Stimulated activated CD8-positive, alpha-beta memory T cell treated with anti-CD3 and anti-CD28 coated beads, Interleukin-2, amount 100 ng/mL, for 1 hour (primary cell): ENCODE measurements at places on chromosomes 5 and 9.

DNA sequence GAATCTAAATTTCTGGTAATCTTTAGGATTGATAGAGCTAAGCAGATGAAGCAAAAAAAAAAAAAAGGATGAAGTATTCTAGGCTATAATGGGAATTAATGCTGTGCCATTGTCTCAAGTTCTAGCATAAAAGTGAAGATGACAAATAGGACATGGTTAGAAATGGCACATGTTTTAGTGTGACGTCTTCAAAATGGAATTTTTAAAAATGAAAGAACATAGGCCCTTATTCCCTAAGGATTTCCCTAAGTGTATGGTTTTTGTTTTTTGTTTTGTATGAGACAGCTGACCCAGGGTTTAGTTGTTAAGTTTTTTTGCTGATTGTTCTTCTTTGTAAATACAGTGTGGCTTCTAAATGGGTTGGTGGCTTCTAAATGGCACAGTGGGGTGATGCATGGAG is 7.1 kb downstream of the TLE4 start:
- no peak for DNase-seq

DNA sequence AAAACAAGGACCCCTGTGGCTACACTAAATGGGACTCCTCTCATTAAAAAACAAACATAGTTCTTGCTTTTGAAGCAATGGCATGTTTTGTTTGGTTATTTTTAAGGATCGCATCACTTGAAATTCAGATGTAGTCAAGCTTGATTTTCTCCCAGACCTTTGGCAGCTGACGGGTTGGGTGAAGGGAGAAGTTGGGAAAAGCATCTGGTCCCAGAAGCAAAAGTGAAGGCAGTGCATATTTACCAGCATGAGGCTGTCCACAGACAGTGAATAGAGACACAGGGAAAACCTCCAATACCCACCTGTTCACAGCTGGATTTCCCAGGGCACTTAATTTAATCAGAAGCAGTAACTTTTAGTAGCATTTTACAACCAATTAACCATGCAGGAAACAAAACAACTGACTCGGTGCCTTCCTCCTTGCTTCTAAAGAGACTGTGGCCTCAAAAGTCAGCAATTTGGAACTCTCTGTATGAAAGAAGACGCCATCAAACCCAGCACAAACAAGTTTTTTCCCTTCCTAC is 245.4 kb downstream of the EBF1 start:
- no peak for DNase-seq

- no peak for DNase-seq
Measured at GRCh38 chr9:87239312-87239711, 258.4 kb upstream of the DAPK1 start.

- DNase-seq, result no peak
Measured at GRCh38 chr9:136012651-136013050, 51.5 kb upstream of the UBAC1 start.

- no peak for DNase-seq
Measured at GRCh38 chr9:79489261-79490000, 82.3 kb upstream of the TLE4 start.

DNA sequence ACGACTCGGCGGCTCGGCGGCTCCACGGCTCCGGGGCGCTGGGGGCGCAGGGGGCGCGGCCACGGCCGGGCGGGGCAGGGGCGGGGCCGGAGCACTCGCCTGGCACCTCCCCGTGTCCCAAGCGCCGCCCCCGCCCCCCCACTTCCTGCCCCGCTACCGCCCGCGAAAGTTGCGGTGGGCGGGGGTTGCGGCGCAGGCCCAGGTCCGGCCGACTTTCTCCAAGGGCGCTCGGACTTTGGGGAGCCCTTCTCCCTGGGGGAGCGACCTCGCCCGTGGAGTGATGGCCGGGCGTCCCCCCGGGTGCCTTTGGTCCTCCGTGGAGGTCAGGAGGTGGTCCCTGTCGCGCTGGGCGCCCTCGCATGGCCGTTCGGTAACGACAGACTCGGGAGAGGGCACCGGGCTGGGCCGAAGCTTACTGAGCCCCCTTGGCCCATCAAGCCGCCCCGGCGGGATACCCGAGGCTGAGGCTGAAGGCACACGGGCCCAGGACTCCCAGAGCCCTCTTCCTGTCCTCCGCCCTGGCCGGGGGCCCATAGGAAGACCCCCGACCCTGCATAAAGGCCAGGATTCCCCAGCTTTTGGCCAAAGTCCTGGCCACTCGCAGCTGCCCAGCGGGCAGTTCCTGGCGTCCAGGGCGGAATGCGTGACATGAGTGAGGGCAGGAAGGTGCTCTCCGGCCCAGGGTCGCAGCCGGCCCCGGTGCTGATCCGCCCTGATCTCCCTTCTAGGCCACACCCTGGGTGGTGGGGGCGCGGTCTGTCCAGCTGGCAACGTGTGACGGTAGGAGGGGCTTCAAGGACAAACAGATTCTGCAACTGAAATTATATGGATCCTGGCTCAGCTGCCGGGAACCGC is 883 bp upstream of the VAV2 start:
- peak; percentile 53 for DNase-seq

DNA sequence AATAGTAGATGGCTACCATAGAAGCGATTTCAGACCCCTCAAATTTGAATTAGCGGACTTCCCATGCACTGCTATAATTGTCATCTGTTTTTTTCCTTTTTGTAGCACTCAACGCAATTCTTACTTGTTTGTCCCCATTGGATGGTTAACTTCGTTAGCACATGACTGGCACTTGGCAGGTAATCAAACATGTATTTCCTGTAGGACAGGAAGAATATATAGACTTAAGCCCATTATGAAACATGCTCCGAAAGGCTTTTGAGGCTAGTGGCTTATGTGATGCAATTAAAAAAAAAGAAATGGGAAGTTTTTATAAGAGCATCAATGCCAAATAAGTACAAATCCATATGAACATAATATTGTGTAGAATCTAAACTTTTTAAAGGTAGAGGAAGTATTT is 301.2 kb downstream of the PSAT1 start:
- DNase-seq, result no peak

- peak; percentile 5 for DNase-seq
Measured at GRCh38 chr9:33202552-33203201, 35.5 kb upstream of the B4GALT1 start.

GRCh38 chr9:92713528-92713927 is 43.6 kb upstream of the IPPK start:
- DNase-seq, result no peak

DNA sequence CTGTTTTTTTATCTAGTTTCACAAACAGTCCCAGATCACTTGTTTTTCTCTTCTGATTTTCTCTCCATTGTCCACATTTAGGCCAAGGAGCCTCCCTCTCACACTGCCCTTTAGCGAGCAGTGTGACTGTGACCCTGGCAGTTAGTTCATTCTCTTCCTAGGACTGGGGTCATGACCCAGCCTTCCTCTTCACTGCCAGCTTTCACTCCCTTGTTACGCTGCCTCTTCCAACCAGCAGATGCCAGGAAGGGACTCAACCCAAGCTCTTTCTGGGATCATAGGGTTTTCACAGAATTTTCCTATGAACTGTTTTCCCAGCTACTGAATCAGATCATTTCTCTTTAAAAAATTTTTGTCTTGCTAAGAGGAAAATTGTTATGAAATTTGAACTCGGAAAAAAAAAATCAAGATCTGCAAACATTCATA is 70.9 kb downstream of the LMNB1 start:
- no peak for DNase-seq

- no peak for DNase-seq
Measured at GRCh38 chr9:86082870-86083269, 16.5 kb downstream of the GOLM1 start.

GRCh38 chr5:36388288-36388687 is 86.6 kb upstream of the RANBP3L start:
- no peak for DNase-seq

- DNase-seq, result no peak
Measured at GRCh38 chr5:108661590-108662219, 86.0 kb upstream of the FER start.

DNA sequence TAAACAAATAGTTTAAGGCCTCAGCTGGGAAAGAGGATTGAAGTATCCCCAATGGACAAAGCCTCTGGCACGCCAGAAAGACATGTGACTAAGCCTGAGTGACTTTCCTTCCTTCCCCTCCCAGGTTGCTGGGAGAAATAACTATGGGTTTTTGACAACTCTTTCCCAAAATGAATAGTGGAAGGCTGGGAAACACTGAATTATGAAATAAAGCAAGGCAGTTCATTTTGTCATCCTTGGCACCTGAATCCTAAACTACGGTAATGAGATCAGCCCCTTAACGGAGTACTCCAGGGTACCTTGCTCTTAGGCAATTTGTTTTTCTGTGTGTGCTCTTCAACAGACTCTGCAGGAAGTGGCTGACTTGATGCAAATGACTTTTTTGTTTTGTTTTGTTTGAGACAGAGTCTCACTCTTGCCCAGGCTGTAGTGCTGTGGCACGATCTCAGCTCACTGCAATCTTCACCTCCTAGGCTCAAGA is 75.2 kb downstream of the LMNB1 start:
- no peak for DNase-seq

GRCh38 chr5:83377131-83377865 is 94.2 kb upstream of the VCAN start:
- no peak for DNase-seq

DNA sequence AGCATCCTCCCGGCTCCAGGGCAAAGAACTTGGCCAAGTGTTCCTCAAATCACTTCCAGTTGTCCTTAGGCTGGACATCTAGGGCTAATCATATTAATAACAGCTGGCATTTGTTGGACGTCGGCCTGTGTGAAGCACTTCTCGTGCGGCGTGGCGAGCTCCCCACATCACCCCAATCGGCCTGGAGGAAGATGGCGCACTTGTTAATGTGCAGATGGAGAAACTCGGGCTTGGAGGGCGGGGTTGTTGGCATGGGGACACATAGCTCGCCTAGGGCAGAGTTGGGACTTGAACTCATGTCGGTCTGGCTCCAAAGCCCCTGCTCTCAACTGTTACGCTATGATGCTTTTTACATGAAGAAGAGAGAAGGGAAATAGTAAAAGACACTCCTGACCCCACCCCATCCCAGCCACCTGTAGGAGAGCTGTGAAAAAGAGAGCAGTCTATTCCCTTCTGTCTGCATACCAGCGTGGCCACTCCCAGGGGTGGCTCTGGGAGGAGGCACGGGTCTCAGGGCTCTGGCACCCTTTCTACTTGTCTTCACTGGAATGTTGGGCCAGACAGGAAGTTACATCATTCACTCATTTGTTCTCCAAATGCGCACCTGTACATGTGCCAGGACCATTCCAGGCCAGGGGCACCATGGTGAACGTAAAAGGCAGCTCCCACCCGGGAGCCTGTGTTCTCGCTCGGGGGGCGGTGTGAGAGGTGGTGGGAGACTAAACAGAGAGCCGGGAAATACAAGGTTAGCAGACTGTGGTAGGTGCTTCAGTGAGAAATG is 12.8 kb upstream of the NUP214 start:
- no peak for DNase-seq

DNA sequence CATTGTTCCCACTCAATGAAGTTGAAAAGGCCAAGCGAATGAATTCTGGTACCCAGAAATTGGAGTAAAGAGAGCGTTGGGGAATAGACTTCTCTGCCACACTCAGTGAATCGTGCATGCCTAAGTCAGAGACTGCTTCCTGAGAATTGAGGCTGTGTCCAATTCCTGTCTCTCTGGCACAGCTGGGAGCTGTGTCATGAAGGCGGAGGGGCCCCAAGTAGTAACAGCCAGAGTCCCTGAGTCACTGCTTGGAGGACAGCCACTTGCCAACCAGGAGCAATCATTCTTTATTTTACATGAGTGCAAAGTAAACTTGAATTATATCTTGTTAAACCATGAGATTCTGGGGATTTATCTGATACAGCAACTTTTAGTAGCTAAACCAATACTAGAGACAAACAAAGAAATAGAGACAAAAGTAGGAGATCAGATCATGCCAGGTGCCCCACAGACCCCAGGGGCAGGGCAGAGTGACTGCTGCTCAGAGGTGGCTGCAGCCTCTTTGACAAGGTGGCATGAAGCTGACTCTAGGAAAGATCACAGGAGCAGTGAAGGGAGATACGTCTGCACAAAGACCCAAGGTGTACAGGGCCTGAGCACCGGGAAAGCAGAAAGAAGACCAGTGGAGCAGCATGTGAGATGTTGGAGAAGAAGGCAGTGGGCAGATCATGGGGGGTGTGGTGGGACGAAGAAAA is 246.0 kb downstream of the GADD45G start:
- no peak for DNase-seq

DNA sequence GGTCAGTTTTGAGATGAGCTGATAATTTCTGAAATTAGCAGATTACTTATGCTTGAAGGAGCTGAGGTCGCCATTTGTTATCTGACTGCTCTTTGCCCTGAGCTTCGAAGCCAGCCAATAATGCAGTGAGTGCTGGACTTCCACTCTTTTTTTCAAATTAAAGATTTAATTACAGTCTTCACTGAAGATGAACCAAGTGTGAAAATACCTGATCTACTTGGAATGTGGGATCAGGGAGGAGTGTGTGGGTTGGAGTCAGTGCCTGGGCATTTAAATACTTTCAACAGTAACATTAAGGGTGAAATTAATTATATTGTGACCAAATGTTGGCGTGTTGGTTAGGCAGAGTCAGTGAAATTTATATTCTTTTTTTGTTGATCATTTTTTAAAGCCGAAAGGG is 23.9 kb upstream of the DMRT3 start:
- no peak for DNase-seq

DNA sequence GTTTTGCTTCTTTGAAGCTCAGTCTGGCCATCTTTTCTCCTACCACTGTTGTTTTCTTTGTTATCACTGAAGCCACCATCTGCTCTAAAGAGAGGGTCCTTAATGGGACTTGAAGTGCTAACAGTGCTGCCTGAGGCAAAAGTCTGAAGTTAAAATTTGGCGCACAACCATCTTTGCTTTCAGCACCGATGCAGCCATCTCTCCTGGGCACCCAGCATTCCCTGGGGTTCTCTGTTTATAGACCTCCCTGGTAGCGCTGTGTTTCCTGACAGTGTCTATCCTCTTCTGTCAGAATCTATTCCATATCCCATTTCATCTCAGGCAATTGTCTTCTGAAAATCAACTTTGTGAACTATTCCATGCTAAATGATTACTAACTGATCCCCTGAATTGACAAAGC is 491.5 kb upstream of the MPDZ start:
- DNase-seq, result no peak

- DNase-seq, result no peak
Measured at GRCh38 chr5:138461343-138462125, 3.7 kb upstream of the EGR1 start.

- DNase-seq, result no peak
Measured at GRCh38 chr9:127170103-127170502, 47.7 kb upstream of the ANGPTL2 start.

- no peak for DNase-seq
Measured at GRCh38 chr5:126236994-126237393, 186.2 kb upstream of the GRAMD2B start.

DNA sequence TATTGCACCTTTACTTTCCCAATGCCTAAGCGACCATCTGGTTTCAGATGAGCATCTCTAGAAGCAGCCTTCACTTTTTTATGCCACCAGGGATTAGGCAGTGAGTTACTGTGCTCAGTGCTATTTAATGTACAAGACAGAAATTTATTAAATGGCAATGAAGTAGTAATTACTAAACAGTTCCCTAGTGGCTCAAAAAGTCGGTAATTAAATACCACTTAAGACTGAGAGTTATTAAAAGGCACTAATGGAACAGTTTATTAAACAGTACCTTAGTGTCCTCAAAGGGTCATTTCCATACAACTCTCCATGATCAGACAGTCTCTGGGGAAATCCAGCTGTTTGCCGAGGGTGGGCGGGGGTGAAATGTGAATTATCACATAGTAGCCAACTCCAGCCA is 42.3 kb downstream of the LHFPL2 start:
- no peak for DNase-seq
